ENCODE measurements at places on chromosomes 4 and X.

- DNase-seq: no peak
These were observed 192.5 kb downstream of the PCDH19 start for GRCh38 chrX:100217547-100217946.

GRCh38 chr4:152166567-152166966 lies 369.3 kb downstream of the FBXW7 start:
- DNase-seq: no peak

GRCh38 chr4:6426571-6427438 lies 45.6 kb downstream of the PPP2R2C start:
- no peak for DNase-seq

- no peak for DNase-seq
These were observed 50.0 kb downstream of the KDM6A start for GRCh38 chrX:44922980-44923379.

- no peak for DNase-seq
These were observed 108.3 kb downstream of the CDS1 start for GRCh38 chr4:84691170-84691691.

- peak; percentile 91 for DNase-seq
These were observed at the start of gene PDLIM3 for GRCh38 chr4:185534866-185535611. PDLIM3 (minus strand) TSS chr4:185535507; CDS start chr4:185535434, 73 bp downstream.

GRCh38 chr4:113588895-113589668 lies 172.5 kb downstream of the CAMK2D start:
- DNase-seq: no peak

DNA sequence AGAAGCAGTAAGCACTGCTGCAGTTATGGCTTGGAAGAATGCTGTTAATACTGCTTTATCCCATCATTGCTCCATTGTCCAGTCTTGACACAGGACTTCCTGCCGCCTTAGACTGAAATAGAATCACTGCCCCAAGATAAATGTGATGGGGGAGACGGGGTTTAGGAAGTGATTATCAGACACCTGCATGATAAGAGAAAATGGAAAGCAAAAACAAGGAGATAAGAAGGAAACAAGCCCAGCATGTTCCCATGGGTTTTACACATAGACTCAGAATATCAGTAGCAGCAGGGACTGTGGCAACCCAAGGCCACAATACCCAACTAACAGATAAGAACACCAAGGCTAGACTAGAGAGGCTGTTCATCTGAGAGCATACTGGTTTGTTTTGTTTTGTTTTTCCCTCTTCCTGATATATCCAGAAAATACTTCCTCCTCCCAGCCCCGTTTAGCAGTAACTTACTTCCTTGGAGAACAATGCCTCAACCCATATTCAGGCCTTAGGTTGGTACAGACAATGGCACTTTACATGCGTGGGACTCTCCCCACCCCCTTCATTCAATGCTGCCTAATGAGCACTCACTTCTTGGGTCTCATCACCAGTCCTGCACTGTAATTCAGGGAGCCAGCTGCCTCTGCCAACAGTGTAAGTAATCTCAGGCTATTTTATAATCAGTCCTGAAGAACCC lies 232.6 kb downstream of the CBR4 start:
- DNase-seq: no peak

DNA sequence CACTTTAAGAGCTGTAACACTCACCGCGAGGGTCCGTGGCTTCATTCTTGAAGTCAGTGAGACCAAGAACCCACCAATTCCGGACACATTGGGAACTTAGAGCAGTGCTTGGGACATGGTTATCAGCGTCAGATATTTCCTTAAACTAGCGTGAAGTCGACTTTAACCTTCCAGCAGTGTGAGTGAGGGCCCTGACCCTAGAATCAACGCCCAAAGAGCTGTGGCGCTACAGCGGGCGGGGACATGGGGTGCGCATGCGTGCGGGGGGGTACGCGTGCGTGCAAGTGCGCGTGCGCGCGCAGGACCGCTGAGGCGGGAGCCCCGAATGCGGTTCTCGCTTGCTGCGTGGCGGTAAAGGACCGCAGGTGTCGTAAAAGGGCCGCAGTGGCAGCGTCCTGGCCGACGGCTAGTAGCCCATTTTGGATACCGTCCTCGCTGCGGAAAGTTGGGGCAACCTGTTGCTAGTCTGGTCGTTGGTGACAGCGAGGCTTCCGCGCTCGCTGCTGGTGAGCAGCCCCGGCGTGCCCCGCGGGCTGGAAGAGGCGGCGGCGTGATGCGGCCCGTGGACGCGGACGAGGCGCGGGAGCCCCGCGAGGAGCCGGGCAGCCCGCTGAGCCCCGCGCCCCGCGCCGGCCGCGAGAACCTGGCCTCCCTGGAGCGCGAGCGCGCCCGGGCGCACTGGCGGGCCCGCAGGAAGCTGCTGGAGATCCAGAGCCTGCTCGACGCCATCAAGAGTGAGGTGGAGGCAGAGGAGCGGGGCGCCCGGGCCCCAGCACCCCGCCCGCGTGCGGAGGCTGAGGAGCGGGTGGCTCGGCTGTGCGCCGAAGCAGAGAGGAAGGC lies 19.8 kb upstream of the S100P start:
- DNase-seq: peak; percentile 94

- no peak for DNase-seq
These were observed 56.3 kb upstream of the SPRY1 start for GRCh38 chr4:123340381-123340701.
